Activated CD8-positive, alpha-beta memory T cell treated with anti-CD3 and anti-CD28 coated beads, Interleukin-2, amount 50 U/mL, for 4 hours (primary cell): ENCODE measurements at places on chromosomes 2 and 18.
A peak's percentile ranks its signal among the peaks of the same experiment; 100 is the strongest.

- DNase-seq = no peak
Observed at GRCh38 chr2:43852196-43852730, 13.5 kb downstream of the ABCG8 start.

DNA sequence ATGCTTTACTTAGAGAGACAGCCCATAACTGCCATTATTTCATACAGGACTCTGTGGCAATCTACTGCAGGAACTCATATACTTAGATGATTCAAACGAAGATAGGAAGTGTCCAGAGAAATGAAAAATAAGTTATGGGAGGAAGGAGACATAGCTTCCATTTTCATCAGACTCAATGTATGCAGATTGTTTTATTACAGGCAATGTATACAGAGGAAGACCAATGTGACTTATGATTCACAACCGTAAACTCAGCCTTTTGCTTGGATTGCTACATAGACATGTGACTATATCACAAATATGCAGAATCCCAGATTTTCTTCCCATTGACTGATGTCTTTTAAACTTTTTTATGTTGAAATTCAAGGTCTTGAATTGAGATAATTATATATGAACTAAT lies 793.4 kb downstream of the SATB2 start:
- no peak for DNase-seq

GRCh38 chr18:23237524-23238151 lies 102.4 kb downstream of the CABLES1 start:
- DNase-seq = peak; percentile 20

DNA sequence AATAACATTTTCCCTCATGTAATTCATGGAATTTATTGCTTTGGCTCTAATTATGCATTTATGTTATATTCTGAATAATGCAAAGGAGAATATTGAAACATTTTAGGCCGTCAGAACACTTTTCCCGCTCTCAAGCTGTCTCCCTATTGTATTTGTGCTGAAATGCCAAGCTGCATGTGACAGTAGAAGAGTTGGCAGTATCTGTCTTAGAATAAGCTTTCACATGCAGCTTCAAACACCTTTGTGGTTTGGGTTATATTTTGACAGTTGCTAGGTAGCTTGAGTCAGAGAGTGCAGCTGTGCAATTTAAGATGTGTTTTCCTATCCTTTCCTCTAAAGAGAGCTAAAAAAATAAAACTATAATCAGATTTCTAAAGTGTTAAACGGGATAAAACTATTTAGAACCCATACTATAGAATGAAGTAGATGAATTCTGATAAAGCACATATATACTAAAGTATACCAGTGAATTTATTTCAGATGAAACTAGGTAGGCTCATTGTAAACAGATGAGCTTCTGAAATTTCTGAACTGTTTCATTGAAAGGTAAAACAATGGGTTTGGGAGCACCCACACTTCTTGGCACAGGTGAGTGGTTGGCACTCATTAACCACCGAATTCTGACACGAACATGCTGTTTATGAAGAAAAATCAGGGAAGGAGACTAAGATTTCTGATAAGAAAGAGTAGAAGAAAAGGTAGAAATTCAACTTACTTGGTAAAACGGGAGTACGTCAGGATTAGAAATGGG lies 43.4 kb downstream of the PLCL1 start:
- DNase-seq = no peak

DNA sequence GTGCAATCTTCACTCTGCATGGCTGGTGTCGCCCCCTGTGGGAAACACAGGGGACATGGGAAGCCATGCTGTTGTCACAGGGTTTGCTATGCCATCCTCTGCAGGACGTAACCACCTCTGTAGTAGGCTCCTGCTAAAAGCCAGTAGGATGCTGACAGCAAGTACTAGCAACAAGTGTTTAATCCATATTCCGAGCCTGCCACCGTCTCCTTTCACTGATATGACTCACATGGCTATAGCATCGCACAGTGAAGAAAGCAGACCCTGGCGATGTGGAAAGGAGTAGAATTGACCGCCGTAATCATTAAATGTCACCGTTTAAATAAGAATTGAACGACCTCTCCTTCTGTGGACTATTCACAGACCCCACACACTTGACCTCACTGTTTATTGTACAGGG lies 57.8 kb downstream of the CD8B2 start:
- no peak for DNase-seq

- peak; percentile 56 for DNase-seq
Observed at GRCh38 chr2:62196278-62196901, 475 bp downstream of the B3GNT2 start.

DNA sequence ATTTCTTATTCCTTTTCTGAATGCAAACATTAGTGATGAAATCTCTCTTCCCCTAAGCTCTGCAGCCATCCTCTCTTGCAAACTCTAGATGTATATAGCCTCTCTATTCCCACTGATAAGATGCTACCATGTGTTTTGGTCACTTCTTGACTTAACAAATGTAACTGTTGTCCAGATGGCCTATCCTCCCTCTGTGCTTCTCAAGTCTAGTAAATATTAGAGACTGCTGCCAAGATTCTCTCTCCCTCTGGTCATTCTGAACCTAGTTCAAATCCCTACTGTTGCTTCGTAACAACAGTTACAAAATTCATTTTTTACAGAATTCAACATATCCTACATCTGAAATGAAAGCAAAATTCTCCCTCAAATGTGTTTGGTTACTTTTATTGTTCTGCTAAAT lies 156.6 kb downstream of the TXNL1 start:
- no peak for DNase-seq

DNA sequence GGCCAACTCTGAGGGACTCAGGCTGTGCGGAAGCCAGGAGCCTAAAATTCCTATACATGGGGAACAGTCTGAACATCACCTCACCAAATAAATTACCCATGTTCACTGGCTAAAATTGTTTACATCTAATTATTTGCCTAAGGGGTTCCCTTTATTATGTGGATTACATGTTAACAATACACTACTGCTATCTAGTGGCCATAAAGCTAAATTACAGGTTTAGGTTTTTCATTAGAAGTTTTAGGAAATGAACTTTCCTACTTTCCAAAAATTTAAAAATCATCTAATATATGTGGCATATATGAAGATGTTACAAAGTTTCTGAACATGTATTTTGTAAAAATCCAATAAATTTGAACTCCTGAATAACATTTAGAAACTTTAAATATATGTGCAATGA lies 40.3 kb downstream of the PLA2R1 start:
- DNase-seq = no peak

GRCh38 chr2:191274413-191274815 lies 29.2 kb downstream of the MYO1B start:
- DNase-seq = no peak

DNA sequence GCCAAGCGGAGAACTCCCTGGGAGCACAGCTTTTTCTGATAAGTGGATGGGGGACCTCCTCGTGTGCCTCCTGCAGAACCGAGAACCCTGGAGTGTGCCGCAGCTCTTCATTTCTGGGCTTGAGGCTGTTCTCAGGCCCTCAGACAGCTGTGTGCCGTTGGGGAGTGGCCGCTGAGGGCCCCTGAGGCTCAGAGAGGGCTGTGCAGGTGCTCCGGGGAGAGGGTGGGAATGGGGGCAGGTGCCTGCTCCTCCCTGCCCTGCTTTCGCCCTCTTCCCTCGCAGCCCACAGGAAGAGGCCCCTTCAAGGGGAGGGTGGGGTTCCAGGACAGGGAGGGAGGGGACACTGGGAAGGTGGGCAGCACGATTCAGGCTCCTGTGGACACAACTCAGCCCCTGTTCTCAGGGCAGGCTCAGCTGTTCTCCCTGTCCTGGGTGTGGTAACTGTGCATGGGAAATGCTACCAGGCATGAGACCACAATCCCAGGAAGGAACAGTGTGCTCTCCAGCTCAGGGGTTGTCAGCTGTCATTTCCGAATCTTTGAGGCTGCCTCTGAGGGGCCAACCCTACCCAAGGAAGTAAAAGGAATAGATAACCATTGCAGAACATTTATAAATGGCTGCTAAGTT lies 11.3 kb downstream of the LCT start:
- DNase-seq = no peak

- DNase-seq = no peak
Observed at GRCh38 chr18:61841706-61842105, 51.1 kb downstream of the RNF152 start.

DNA sequence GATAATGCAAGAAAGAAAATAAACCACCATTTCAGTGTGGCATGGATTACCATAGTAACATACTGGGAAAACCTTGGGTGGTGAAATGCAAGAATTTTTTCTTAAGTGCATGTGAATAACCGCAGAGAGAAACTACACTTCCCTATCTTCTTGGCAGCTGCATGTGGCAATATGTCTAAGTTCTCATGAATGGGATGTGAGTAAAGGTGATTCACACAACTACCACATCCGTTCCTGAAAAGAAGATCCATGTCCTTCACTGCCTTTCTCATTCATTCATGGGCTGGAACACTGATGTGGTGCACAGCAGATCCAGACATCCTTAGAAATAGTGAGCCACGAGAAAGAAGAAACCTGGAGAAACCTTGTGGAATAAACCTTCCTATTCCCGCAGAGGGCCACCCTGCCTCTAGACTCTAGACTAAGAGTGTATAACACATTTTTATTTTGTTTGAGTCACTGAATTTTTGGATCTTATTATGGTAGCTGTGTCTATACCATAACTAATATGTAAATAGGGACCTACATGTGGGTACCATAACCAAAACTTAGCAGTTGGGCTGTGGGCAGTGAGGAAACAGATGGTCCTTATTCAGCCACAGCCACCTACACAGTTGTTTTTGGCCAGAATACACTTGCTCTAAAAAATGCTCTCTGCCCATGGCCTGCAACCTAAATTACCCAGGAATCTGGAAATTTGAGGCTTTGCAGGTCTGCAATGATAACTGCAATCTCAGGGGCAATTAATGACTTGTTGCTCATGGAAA lies 573.3 kb downstream of the LRP1B start:
- no peak for DNase-seq

DNA sequence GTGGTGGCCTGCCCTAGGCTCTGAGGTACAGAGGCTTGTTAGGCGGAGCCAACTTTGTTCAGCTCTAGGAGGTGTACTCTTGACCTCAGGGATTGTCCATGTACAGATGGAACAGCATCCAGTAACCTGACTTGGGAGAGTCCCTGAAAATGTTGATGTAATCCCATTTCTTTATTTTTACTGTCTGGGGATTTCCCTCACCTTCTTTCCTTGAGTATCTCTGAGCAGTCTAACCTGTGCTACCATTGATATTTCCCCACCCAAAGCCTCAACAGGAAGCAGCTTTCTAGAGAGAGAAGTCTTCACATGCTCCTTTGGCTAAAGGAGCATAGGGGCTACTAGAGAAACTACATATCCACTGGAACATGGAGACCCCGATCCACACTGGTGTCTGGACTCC lies 10.4 kb downstream of the IL36A start:
- no peak for DNase-seq

DNA sequence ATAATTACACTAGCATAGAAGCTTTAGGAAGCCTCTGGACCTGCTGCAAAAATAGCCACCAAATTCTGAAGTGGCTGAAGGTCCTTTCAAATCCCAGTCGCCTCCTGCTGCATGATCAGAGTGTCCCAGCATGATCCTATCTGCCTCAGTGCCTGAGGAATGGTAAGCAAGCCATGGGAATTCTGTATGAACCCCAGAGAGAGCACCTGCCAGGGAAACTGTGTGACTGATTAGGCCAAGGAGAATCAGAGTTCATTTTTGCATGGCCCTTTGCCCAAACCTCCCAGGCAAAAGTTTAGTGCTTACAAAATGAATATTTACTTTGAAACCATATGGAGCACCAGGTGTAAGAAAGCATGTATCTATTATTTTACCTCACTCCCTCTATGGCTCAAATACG lies 221.4 kb downstream of the ARL4C start:
- DNase-seq = no peak

- DNase-seq = peak; percentile 11
Observed at GRCh38 chr2:97267411-97268074, 154.6 kb downstream of the ANKRD36 start.

- DNase-seq = peak; percentile 22
Observed at GRCh38 chr2:86552889-86553288, 10.4 kb downstream of the CHMP3 start.

DNA sequence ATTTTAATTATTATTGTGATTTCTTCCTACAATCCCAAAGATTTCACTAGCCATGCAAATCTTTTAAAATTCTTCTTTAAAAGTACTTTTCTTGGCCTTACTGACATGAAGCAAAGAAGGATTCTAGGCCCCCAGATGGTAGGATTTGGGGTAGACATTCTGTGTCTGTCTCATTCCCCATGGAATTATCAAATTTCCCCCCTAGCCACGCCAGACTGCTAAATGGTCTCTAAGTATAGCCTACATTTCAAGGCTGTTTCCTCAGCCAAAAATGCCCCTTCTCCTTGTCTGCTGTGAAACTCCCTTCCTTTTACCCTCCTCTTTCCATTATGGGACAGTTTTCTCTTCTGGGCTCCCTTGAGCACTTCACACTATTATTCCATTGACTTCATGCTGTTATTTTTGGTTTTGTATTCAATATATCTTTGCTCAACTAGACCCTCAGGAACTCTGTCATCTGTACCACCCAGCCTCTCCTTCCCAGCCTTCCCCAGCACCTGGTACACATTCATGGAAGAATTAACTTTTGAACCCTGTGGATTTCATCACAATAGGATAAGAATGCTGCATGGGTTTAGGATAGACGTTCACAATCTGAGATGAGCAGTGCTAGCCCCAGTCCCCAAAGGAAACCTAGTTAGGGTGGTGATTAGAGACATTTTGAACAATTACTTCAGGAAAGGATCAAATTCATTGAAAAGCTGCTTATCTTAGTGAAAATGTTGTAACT lies 21.5 kb upstream of the CYP1B1 start:
- DNase-seq = no peak

DNA sequence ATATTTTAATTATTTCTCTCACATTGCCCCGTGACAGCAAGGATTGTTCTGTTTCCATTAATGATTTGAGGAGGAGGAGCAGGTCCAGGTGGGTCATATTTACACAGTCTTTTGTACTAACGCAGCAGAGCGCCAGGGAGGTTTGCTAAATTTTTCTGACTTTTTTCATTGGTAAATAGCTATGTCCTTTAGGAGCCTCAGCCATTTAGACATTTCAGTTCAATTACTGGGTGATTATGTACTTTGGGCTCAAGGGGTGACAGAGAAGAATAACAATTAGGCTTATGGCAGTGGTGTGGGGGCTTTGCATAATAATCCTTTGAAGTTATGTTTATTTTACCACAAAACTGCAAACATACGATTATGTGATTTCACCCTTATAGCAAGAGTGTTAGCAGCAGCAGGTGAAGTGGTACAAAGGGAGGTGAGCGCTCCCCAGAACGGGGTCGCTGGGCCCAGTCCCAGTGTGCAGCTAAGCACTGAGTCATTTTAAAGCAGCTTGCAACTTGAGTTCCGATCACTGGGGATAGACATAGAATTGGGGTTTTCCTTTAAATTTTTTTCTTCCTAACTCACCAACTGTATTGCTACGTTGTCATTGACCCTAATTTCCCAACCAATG lies 80.3 kb downstream of the TSHZ1 start:
- no peak for DNase-seq

GRCh38 chr2:230982126-230982525 lies 13.8 kb upstream of the SPATA3 start:
- DNase-seq = no peak

DNA sequence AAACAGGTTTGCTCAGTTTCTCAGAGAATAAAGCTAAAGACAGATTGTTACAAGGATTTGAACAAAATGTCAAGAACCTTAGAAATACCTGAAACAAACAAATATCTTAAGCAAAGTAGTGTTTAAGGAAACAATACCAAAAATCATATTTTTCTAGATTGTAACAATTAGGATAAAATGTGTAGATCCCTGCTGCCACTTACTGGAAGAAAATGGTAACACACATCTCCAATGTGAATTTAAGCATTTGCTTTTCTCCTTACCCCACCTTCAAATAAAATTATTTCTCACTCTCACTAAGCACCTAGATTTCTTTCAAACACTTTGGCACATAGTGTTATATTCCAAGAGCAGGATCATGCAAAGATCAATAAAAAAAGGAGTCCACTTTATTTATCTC lies 34.9 kb downstream of the SUCLG1 start:
- no peak for DNase-seq
